NCI-H1694 (cell line): ENCODE measurements at places on chromosomes 2 and 18.
A peak's percentile ranks its signal among the peaks of the same experiment; 100 is the strongest.

GRCh38 chr2:55115761-55116597 is 65.7 kb upstream of the RTN4 start:
- DNase-seq = no peak

- DNase-seq = no peak
These were observed 67.6 kb upstream of the OTOS start for GRCh38 chr2:240208096-240208495.

DNA sequence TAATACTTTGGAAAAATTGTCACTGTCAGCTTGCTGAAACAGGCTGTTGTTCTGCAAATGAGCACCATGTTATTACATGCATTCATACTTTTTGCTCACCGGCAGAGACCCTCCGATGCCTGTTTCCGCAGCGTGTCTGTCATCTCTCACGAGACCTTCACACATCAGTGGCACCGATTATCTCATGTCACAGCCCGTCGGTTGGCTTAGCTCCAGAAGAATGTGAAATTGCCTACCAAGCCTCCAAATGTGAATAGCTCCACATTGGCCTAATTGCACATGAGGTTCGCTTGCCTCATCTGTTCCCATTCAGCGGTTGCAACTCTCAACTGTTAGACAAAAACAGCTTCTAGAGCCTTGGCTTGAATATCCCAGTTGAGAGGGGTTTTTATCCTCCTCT is 233.0 kb downstream of the ACTR3 start:
- peak; percentile 95 for DNase-seq

DNA sequence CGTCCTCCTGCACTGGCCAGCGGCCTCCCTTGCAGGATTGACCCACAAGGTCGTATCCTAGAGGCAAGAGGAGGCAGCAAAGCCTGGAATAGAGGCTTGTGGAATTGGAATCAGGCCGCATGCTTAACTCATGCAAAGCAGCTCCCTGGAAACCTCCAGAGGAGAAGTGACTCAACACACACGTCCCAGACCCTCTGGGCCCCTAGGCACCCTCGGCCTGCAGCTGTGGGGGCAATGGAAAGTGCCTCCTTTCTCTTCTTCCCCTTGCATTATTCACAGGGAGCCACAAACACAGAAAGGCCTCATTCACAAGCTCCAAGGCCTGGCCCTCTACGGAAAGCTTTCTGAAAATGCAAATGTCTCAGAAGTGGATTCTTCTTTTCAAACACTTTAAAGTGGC is 19.6 kb downstream of the SPATA3 start:
- DNase-seq = no peak
